DMS153 (cell line): ENCODE measurements at places on chromosomes 6 and 20.

- DNase-seq: peak; percentile 58
These were observed 188.3 kb upstream of the KCNG1 start for GRCh38 chr20:51211191-51211590.

DNA sequence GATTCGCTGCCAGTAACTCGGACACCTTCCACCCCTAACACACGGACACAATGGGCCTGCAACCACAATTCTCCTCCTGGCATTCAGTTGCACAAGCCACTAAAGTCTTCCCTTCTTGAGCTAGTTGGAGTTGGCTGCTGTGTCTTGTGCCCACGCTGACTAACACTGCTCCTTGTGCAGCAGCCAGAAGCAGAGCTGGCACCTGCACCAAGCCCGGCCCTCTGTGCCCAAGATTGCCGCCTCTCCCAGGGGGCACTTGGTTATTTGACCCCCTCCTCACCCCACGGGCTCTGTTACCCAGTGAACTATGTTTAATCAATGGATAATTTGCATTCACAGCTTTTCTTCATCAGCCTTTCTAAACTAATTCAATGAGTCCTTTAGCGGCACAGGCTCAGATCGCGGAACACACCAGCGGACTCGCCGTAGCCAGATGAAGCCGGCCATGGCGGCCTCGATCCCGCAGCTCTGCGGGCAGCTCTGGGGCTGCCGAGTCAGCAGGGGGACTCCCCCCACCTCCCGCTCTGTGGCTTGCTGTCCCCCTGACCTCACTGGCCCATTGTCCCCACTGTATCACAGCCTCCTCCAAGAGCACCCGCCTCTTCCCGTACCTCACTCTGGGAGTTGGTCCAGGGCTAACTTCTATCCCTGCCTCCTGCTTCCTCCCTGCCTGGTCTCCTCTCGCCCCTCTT, 94.8 kb upstream of the AFDN start:
- DNase-seq: no peak

DNA sequence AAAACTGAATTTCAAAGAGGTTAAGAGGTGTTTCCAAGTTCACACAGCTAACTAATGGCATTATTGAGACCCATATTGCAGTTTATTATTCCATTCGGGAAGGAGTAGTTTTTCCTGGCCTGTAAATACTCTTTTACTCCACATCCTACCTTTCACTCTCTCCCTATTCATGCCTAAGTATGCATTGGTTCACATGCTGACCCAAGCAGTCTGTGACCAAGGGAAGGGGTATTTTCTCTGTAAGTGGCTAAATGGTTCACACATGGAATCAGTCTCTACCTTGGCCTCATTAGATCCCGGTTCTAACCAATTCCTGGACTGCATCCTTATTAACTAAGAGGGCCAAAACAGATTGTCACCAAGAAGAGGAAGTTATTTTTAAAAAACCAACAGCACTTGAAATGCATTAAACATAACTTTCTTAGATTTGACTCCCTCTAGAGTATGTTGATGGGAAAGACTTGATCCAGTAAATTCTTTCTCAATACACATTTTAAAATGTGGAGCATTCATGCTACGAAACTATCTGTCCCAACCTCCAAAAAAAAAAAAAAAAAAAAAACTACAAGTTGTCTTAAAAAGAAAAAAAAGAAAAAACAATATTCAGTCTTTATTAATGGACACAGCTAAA, 17.8 kb upstream of the RSPO3 start:
- DNase-seq: no peak

- DNase-seq: no peak
These were observed 514.3 kb upstream of the CITED2 start for GRCh38 chr6:139888681-139889122.

DNA sequence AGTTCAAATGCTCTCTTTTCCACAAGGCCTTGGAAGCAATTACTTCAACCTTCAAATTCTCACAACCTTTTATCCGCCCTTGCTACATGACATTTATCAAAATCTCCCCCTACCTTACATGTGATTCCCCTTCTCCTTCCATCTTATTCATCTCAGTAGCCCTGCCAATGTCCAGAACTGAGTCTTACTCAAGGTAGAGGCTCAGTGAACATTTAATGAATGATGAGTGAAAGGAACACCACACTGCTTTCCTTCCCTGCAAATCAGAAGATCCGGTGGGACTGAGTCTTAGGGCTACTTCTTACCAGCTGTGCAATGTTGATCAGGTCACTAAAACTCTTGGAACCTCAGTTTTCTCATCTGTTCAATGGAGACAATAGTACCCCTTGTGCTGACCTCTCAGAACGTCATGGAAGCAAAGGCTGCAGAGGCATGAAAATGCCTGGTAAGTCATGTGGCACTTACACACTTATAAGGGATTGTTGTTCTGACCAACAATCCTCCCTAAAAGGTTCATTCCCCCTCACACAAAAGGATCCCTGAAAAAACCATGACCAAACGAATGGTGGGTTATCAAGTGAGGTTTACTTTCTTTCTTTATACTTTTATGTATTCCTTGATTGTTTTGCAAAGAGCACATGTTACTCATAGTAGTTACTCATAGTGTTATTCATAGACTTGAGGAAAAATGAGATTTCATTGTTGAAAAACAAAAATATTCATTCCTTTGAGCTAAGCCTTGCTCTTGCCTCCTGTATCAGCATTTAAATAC, 6.5 kb downstream of the MDGA1 start:
- DNase-seq: no peak

- DNase-seq: no peak
These were observed 170.7 kb downstream of the MYLK4 start for GRCh38 chr6:2579804-2580570.

- DNase-seq: no peak
These were observed 122.2 kb downstream of the MTFR2 start for GRCh38 chr6:136127873-136128272.

GRCh38 chr20:47785311-47785853, at the start of gene SULF2:
SULF2 (minus strand) TSS chr20:47785481; CDS start chr20:47757363, 28,118 bp downstream.
- DNase-seq: no peak

DNA sequence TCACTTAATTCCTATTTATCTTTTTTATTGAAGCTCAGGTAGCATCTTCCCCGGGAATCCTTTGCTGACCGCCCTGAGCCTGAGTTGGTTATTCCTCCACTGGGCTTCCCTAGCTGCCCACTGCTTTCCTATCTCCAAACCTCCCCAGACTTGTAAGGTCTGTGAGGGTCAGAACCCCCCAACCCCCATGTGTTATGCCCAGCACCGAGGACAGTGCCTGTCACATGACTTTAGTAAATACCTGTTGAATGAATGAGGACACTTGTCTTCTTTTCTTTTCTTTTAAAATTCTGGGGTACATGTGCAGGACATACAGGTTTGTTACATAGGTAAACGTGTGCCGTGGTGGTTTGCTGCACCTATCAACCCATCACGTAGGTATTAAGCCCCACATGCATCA, 105.9 kb downstream of the UST start:
- DNase-seq: no peak

GRCh38 chr6:109239651-109240321, 142.5 kb downstream of the CD164 start:
- no peak for DNase-seq

DNA sequence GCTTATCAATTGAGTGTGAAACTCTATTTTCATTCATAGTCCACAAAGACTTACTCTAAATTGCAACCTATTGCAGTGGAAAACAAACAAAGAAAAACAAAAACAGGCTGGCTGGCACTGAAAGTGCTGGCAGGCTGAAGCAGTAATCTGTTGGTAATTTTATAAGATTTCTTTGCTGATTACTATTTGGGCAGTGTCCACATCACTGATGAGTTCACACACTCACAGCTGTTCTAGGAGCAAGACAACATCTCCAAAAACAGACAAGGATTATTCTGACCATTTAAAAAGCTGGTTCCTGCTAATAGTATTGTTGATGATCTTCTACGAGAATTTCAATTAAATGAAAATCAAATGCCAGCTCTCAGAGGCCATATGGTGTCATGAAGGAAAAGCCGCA, 26.9 kb downstream of the MARCKS start:
- DNase-seq: no peak

GRCh38 chr6:68040312-68040778, 594.7 kb upstream of the ADGRB3 start:
- DNase-seq: no peak

- DNase-seq: peak; percentile 65
These were observed 509.9 kb upstream of the POU3F2 start for GRCh38 chr6:98324446-98324845.

DNA sequence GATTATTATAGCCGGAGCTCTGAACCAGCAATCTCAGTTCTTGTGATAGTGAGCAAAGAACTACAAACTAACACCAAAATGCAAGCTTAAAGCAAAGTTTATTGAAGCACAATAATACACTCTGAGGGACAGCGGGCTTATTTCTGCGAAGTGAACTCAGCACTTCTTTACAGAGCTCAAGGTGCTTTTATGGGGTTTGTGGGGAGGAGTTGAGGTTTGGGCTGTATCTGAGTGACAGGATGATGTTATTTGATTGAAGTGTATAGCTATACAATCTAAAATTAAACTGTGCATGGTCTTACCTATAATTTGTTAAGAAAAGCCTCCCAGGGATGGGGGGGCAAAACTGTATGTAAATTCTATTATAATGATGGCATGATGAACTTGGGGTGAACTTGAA, 1.0 kb upstream of the HFE start:
- DNase-seq: no peak

DNA sequence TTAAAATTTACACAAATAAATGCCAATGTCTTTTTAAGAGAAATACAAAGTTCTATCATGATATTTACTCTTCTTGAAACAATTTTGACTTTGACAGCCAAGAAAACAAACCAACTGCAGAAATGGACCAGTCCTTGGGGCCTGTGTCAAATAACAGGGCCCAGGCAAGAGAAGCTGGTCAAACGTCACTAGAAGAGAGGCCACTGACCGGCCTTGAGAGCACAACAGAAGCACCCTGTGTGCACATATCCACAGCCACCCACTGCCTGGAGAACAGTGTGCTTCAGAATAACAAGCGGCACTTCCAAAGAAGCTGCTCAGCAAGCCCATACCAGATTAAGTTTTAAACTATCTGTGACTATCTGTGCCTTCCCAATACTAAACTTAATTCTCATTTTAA, 14.8 kb downstream of the APMAP start:
- no peak for DNase-seq

GRCh38 chr6:160455541-160456213, 107.5 kb downstream of the SLC22A3 start:
- DNase-seq: peak; percentile 14

DNA sequence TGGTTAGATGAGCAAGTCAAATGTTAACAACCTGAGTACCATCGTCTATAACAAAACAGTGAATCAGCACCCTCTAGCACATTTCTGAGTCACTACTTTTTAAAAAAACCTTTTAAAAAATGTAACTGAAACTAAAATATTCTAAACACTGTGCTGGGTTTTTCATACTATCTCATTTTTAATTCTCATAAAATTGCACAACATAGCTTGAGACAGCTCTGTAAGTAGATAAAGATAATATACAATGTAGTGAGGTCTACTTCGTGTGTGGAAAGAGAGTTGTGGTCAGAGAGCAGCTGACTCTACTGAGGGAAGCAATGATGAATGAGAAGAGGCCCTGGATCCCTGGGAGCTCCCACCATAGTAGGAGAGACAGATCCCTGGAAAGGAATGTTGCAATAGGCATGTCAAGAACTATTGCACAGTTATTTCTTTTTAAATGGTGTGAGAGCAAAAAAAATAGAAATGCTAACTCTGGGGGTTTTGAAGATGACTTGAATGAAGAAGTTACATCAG, 13.6 kb upstream of the CALHM6 start:
- no peak for DNase-seq

DNA sequence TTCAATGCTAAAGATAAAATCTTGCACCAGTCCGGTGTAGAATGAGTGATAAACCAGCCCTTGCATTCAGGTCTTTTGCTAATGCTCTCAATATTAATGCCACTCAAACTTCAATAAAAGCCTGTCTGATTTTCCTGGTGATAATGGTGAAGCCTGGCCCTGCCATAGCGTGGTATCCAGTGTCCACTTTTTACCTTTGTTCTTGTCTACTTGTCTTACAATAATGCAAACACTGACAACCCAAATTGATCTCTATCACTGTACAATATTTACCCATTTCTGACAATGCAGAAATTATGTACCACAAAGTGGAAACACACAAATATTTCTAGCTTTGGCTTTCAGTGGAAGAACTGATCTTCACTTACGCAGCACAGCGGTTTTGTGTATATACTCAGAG, 189.1 kb downstream of the ZDHHC14 start:
- DNase-seq: no peak

DNA sequence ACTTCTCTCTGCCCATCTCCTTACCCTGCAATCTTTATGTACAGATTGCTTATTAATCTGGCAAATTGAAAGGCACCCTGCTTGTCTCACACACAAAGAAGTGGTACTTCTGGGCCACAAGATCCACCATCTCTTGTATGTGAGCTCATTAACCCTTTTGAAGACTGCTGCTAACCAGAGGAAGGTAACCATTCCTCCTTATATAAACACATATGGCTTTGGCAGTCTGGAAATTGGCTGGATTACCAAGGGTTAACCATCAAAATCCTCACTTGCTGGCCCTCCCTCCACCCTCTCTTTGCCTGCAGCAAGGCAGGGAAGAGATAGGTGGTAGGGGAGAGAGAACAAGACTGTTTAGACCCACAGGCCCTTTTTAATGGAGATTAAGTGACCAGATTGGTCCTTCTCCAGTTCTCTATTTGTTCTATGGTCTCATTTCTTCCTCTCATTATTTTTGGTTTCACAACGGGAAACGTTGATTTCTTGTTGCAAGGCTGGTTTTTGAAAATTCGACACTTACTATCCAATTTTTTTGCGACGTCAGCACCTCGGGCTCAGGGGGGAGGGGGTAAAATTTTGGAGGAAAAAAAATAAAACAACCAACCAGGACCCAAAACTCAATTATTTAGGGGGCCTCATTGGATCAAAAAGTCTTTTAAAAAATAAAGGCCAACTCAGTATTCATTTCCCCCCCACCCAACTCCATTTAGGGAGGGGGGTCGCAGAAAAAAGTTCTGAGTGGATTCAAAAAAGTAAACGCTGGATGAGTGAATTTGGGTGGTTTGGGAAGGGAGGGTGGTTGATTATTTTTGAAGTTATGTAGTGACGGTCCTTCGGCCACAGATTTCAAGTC, 859 bp downstream of the PPP1R10 start:
- peak; percentile 33 for DNase-seq

GRCh38 chr6:118893064-118893806, 717 bp upstream of the ASF1A start:
- peak; percentile 63 for DNase-seq

DNA sequence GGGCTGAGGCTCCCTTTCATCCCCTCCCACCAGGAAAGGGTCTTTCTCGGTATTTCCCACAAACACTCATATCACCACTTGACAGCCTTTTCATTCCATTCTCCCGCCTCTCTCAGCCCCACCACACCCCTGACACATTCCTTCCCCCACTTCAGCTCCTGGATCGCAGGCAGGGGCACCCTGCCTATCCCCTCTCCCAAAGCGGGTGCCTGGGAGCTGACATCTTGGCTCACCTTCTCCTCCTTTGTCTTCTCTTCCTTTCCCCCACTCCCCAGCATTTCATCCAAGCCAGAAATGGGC, 10.2 kb upstream of the VEGFA start:
- no peak for DNase-seq
